ENCODE measurements at places on chromosomes 12 and 14.

GRCh38 chr12:53463802-53464560 lies 12.1 kb downstream of the PCBP2 start:
- no peak for DNase-seq

DNA sequence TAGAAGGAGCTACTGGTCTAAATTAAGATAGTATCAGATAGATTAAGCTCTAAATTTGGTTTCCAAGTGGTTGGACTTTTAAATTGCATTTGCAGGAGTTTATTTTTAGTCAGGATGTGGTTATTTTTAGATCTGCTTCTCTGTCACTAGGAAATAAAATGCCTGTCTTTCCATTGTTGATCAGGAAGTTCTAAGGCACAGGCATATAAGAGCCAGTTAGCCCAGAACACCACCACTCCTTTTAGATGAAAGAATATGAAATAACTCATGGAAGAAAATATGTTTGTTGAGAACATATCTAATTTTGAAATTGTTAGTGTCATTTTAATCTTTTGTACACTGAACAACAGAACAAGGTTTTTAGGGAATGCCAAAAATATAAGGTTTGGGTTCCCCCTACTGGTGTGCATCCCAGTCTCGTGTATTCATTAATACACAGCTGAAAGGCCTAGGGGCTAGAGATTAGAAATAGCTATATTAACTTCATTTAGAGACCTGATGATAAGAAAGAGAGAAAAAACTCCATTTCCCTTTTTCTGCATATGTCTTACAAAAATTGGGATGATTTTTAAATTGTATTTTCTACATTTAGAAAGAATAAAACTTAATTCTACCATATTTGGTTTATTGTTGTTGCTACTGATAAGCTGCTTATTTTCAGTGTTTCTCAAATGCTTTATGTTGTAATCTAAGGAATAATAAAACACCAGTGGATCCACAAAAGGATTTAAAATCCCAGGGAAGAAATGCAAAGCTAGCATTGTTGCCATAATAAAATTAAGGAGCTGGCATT lies 67.2 kb downstream of the RIC8B start:
- peak; percentile 23 for DNase-seq

- DNase-seq: no peak
Observed at GRCh38 chr12:105409801-105410471, 79.4 kb downstream of the C12orf75 start.

DNA sequence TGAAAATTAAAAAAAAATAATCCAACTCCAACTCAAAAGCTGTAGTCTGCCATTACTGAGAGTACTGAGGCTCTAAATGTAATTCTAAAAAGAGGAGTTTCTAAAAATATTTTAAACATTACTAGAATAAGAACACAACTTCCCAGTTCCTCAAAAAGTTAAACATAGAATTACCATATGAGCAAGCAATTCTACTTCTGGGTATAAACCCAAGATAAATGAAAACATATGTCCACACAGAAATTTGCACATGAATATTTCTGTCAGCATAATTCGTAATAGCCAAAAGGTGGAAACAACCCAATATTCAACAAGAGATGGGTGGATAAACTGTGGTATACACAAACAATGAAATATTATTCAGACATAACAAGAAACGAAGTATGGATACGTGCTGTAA lies 15.0 kb upstream of the NR2C1 start:
- DNase-seq: no peak

GRCh38 chr14:23148591-23149249 lies 29.7 kb upstream of the CEBPE start:
- DNase-seq: no peak

DNA sequence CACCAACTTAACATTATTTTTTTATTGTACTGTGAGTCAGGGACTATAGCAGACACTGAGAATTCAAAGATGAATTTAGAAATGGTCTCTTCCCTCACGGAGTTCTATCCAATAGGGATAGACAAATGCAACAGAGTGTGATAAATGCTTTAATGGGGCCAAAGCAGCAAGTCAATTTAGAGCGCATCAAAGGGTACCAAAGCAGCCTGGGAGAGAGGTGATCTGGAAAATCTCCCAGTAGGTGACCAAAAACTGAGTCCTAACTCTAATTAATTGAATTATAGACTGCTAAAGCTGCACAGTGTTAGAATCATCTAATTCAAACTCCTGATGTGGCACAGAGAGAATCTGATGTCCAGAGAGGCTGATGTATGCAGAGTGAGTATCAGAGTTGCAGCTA lies 2.6 kb downstream of the LIN7A start:
- no peak for DNase-seq

GRCh38 chr12:6330192-6330591 lies 11.7 kb downstream of the TNFRSF1A start:
- DNase-seq: no peak

GRCh38 chr12:40832668-40833067 lies 140.4 kb downstream of the CNTN1 start:
- DNase-seq: no peak

- DNase-seq: no peak
Observed at GRCh38 chr14:36215217-36215598, 38.7 kb upstream of the PTCSC3 start.

DNA sequence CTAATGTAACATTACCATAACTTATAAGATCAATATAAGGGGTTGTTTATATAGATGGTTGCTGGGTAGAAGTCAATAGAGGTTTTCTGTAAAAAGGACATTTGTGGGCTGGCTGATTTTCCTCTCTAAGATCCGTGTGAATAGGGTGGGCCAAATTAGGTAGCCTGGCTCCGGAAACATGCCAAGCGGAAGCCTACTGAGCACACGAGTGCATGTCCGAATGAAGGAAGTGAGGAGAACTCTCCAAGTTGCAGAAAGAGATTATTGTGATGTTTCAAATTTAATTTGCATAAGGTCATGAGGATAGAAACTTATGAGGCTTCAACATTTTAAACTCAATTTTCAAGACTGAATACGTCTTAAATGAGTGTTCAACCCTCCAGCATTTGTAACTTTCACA lies 356.7 kb downstream of the SNAPC1 start:
- DNase-seq: no peak

DNA sequence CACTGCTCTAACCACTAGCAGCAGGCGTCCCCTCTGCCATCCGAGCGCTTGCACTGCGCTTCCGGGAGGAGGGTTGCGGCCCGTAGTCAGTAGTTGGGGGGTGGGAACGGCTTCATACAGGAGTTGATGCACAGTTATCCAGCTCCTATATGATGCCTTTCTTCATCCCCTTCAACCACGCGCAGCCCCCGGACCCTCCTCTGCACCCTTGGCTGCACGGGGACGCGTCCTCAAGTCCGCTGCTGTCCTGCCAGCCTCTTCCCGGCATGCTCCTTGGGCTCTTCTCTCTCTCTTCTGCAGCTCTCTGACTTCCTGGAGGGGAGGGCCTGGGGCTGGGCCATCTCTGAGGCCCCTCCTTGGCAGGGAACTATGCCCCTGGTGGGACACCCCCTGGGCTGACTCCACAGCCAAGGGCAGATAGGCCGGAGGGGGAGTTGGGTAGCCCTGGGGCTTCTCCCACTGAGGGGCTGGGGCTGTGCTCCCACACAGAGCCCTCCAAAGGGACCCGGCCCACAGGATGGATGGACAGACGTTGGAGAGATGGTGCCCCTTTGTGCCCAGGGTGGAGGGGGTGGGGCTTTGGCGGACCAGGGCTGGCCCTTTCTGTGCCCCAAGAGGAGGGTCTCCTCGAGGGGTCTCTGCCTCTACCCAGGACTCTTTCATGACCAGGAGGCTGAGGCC lies 29.0 kb downstream of the RTL1 start:
- DNase-seq: no peak

- DNase-seq: no peak
Observed at GRCh38 chr14:54343272-54344121, 53.3 kb upstream of the CDKN3 start.

DNA sequence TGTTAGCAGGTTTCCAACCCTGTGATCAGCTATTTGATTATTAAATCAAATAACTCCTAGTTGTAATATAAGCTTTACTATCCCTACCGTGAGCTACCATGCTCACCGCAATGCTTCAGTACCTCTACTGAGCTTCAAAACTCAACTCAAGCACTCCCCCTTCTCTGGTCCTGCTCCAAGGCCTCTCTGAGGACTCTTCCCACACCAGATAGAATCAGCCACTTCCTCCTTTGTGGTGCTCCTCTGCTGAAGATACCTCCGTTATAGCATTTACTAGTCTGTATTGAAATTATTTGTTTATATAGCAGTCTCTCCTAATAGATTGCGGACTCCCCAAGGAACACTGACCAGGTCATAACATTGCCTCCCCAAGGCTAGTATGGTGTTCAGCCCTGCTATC lies 17.5 kb downstream of the AREL1 start:
- DNase-seq: no peak

GRCh38 chr12:65427646-65428045 lies 149.2 kb downstream of the MSRB3 start:
- no peak for DNase-seq

- peak; percentile 24 for DNase-seq
Observed at GRCh38 chr14:103808403-103809001, 38.9 kb downstream of the PPP1R13B start.

- no peak for DNase-seq
Observed at GRCh38 chr14:53547593-53547992, 394.5 kb upstream of the DDHD1 start.

DNA sequence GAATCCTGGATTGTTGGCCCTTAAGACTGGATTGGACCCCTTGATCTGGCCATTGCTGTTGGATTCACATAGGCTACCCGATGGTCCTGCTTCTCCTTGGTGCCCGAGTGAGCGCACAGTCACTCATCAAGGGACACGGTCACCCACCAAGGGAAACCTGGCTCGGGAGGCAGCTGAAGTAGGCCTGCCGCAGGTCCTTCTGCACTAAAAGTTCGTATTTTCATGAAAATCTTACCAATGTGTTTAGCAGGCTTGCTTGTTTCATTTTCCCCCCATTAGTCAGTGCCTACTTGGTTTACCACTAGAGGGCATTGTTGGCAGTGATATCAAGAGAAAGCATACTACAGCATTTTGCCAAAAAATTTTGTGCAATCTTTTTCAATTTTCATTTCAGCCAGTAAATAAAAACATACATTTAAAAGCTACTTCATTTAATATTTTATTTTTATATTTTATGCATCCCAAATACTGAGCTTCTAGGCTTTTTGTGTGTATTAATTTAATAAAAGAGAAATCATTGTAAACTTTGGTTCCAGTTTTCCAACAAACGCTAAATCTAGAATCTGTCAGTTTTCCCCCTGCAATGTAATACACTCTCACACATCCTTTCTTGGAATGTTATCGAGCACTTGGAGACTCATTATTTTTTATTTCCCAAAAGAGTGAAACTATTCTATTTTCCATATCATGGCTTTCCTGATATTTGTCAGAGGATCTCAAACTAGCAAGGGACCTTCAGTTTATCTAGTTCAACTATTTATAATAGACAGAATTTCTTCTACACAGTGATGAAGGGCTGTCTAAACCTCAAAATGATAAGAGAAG lies 116.7 kb downstream of the LMNTD1 start:
- DNase-seq: peak; percentile 59

- DNase-seq: peak; percentile 54
Observed at GRCh38 chr14:61140872-61141271, 140.3 kb downstream of the TMEM30B start.

DNA sequence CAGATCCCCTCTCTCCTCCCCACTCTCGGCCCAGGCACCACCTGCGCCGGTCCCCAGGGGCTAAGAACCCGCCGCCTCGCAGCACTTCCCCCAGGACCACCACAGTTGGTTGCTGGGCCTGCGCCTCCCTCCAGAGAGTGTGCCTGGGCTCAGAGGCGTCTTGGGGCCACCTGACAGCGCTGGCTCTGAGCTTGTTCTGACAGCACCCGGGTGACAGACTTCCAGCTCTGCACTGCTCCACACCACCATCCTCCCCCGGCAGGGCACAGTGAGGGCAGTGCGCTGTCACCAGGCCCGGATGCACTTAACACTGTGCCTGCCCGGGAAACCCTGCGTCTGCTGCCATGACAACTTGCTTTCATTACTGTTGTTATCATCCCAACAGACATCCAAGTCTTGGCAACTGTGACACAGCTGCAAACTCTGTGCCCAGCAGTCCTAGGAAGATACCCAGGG lies 6.6 kb downstream of the BRF1 start:
- no peak for DNase-seq

DNA sequence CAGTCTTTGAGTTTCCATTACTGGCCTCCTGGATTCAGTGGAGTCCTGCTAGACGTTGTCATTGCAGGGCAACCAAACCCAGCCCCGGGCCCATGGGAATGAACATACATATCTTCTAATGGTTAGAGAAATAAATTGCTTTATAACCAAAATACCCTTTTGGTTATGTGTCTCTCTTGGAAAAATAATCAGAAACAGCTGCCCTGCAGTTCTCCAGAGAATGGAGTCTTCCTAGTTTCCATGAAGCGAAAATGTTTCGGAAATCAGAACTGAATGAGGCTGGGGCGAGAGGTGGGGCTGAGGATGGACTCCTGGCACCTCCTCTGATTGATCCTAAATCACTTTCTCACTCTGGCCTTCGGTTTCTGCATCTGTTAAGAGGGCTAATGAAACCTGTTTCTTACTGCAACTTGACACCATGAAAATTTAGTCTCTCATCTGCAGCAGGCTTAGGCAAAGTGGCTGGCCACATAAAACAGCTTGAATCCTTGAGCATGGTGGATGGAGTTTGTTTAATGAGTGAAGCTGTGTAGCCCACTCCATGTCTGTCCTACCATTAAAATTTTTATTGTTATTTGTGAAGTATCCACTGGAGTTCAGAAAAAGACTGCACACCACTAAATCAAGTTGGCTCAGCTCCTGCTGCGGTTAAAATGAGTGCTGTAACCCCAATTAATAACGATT lies 198.9 kb downstream of the CACNA1C start:
- no peak for DNase-seq

DNA sequence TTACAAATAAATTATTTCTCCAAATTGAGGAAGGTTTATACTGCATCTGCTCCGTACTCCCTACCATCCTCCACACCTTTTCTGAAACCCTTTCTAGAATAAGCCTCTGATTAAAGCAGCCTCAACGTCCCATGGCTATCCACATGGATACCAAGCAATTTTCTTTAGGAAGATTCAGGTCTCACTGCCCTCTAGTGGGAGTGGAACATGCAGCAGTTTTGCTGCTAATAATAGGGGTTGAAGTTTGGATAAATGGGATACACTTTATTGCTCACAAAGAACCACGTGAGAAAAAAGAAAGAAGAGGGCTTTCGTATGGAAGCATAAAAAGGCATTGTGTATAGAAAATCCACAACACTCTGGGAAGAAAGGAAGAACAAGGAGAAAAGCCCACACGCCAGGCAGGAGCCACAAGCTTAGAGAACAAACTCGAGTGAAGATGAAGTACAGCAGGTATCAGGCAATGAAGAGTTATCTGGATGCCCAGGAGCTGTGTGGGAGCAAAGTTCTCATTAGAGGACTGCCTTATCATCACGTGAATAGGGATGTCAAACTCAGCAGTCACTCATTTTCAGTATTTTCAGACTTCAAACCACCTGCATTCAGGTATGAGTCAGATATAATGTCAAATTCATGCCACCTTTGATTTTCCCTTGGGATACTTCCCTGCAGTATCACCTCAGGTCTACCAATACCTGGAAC lies 45.8 kb downstream of the CCER1 start:
- DNase-seq: no peak

- DNase-seq: no peak
Observed at GRCh38 chr12:16218934-16219751, 58.3 kb downstream of the SLC15A5 start.
